ENCODE measurements at places on chromosomes 11 and 22.

DNA sequence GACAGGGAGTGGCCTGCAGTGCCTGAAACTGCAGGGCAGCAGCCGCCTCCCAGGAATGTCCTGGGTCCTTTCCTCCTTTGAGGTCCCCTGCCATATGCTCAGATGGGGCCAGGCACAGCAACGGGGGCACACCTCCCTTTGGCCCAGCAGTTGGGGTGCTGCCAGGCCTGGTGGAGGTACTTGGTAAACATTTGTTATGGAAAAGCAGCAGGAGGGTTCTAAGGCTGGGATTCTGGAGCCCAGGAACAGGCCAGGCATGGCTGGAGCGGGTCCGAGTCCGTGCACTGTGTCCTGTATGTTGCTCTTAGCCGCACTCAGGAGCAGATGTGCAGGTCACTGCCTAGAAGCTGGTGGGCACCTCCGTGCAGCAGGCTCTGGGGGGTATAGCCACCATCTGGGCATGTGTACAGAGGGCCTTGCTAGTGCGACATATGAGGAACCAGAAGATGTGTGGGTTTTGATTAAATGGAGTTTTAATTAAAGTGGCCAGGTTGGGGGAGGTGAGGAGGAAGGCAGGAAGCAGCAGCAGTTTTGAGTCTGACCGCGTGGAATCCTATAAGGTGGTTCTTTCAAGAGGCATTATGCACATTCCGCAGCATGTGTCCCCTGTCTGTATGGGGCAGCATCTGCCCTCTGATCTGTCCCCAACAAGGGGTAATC lies 1.5 kb downstream of the ADORA2A start:
- no peak for DNase-seq

DNA sequence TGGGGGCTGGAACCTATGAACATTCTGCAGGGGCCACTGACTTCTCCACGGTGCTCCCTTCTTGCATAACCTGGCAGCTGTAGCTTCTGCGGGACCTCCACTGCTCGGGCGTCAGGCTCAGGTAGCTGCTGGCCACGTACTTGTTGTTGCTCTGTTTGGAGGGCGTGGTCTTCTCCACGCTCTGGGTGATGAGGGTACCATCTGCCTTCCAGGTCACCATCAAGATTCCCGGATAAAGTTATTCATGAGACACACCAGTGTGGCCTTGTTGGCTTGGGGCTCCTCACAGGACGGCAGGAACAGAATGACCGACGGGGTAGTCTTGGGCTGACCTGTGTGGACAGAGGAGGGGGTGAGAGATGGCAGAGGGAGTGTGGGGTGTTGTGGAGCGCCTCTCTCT lies 6.5 kb upstream of the DRICH1 start:
- no peak for DNase-seq

- DNase-seq: no peak
Measured at GRCh38 chr22:17343766-17344165, 25.5 kb upstream of the CECR2 start.

- DNase-seq: no peak
Measured at GRCh38 chr22:30887453-30887852, 81.1 kb downstream of the MORC2 start.

DNA sequence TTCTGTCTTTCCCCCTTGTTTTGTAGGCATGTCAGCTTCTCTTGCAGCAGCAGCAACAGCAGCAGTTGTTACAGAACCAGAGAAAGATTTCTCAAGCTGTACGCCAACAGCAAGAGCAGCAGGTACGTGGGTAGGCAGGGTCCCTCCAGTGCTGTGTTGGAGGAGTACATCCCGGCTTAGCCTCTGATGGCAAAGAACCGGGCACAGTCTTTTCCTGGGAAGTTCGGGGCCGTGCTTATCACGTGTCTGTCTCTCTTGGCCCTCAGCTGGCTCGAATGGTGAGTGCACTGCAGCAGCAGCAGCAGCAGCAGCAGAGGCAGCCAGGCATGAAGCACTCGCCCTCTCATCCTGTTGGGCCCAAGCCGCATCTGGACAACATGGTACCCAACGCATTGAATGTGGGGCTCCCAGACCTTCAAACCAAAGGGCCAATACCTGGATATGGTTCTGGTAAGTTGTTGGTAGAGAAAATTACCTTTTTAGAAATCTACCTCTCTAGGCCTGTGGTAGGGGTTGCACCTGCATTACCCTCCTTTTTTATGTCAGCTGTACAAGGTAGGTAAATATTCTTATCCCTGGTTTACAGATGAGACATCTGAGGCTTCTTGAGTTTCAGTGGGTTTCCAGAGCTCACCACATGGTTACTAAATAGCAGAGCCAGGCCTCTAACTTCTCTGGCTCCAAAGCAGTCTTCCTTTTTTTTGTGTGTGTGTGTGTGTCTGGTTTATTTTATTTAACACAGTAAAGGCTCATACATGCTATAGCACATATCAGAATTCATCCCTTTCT lies 45.2 kb upstream of the ADSL start:
- DNase-seq: no peak

GRCh38 chr11:128689948-128690664 lies 3.8 kb upstream of the FLI1 start:
- DNase-seq: no peak

DNA sequence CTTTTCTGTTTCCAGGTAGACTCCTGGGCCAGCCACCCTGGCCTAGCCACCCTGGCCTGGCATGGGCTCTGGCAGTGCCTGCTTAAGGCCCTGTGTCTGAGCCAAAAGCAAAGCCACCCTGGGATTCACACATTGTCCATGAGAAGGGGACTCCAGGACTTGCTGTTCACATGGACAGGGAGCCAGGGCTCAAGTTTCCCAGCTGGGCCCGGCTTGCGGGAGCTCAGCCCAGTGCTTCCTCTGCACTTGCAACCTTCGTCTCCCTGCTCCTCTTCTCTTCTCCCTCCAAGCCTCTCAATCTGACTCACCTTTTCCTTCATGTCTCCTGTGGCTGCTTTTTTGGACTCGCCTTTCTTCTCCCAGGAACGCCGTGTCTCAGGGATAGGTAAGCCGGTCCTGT lies 130.3 kb downstream of the MICAL2 start:
- no peak for DNase-seq

- DNase-seq: peak; percentile 13
Measured at GRCh38 chr11:74672956-74673692, 58.1 kb downstream of the CHRDL2 start.

- no peak for DNase-seq
Measured at GRCh38 chr22:38745676-38746460, 9.9 kb downstream of the SUN2 start.

Measured in erythroblast (primary cell).